Activated CD4-positive, alpha-beta T cell treated with anti-CD3 and anti-CD28 coated beads, Interleukin-2, amount 10 ng/mL, durations not matched to agents 24 days and 14 days (primary cell): ENCODE measurements at places on chromosomes 5 and 9. TPM values are rescaled to one million over a fixed set of nuclear protein-coding genes. Genes with fewer than 3 reads are reported as not detected.
A peak's percentile ranks its signal among the peaks of the same experiment; 100 is the strongest.

SLC25A2 gene
- 0.14 and 0.23 TPM in 2 replicates for total RNA-seq

DAB2 gene
- total RNA-seq = not detected in 2 replicates

DNA sequence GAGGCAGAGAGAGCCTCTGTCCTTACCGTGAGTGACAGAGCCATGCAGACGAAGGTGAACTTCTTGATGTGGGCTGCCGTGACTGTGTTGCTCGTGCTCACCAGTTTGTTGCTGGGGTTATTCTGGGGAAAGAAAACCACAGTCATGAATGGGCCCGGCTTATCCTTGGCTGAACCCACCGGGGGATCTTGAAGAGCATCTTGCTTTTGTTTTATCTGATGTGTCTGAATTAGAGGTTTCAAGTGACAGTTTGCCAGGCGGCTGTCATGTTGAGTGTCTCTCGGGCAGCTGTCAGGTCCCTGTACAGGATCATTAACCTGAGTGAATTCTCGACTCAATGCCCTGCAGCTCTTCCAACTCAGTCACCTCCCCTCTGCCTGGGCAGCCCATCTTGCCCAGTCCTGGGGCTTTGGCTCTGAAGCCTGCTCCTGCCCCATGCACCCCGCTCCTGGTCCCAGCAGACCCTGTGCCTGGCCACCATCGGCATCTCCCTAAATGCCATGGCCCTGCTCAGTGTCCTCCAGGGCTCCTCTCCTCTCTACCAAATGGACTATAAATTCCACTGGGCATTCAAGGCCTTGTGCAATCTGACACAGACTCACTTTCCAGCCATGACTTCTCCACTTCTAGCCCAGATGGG is 77.4 kb downstream of the OTULIN start:
- DNase-seq = peak; percentile 65

GRCh38 chr9:20941174-20941690 is 90.2 kb downstream of the HACD4 start:
- peak; percentile 88 for DNase-seq

DNA sequence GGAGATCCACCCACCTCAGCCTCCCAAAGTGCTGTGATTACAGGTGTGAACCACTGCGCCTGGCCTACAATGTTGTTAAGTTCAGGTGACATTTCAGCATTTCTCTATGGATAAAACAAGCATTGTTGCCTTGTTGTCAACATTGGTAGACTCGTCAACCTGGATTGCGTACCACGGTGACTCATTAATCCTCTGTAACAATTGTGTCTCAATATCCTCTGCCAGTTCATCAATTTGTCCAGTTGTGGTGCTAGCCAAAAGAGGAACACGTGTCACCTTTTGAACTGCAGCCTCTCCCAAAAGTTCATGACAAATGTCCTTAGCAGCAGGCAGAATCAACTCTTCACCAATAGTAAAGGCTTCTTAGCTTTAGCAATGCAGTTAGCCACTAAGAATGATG is 46.3 kb upstream of the LARP1 start:
- DNase-seq = no peak

DNA sequence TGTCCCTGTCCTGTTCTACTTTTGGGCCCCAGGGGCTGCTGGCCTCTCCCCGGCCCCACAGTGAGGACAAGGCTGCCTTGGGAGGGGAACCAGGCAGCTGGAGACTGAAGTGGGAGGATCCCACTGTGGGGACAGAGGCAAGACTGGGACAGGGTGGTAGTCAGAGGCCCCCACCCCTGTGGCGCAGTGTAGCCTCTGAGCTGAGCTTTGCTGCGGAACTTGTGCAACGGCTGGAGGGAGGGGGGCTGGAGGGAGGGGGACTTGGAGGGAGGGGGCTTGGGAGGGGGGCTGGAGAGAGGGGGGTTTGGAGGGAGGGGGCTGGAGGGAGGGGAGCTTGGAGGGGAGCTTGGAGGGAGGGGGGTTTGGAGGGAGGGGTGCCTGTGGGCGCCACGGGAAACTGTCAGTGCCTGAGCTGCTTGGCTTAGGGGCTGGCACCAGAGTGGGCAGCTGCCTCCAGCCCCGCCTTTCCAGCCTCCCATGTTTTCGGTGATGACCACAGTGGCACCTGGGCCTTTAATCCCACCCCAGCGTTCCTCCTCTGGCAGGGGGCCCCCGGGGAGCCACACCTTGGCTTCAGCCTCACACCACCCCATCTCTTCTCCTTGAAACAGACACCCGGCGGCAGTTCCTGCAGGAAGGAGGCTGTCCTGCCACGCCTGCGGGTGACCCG is 2.3 kb upstream of the FUT7 start:
- no peak for DNase-seq

GRCh38 chr9:32989660-32990059 is 11.8 kb downstream of the APTX start:
- no peak for DNase-seq

DNA sequence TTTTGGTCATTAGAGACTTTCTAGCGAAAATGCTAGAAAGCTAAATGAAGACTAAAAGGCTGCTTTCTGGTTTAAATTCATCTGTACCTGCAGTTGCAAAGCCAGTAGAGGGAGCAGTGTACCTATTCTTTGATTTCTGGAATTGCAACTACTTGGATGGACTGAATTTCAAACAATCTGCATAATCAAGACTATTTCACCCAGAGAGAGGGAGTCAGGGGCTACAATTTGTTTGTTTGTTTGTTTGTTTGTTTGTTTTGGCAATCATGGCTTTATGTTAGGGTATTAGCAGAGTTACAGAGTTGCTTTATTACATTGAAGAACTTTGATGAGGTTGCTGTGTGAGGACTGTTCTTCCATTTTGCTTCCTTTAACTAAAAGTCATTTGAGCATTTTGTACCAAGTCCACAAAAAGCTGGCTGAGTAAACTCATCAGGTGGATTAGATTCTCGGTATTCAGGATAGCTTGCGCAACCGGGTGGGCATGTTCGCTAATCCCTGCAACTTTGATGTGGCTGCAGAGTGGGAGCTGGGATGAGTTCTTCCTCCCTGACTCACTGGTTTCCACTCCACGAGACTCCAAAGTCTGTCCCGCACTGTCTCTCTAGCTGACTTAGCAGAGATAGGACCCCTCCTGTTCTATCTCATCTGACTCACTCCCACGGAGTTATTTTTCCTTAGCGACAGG is 80.0 kb upstream of the TUT7 start:
- peak; percentile 62 for DNase-seq

DNA sequence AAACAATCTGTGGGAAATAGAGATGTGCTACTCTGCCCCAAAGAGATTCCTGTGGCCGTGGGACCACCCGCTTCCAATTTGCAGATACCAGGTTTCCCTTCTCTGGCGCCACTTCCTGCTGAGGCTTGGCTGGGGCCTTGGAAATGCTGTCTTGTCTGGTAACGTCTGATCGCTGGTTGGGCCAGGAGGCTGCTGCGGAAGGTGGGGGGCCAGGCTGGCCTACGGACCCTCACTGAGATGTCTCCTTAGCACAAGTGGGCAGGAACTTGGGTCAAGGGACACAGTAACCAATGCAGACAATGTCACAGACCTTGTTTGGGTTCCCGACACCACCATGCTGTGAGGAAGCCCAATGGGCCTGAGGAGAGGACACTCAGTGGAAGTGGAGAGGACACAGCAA is 31.7 kb upstream of the IRX4 start:
- DNase-seq = no peak
